Stimulated activated CD8-positive, alpha-beta memory T cell treated with anti-CD3 and anti-CD28 coated beads, Interleukin-15, amount 100 ng/mL, for 1 hour (primary cell): ENCODE measurements at places on chromosomes 6 and 20.

GRCh38 chr6:133157995-133158394 is 83.2 kb upstream of the EYA4 start:
- DNase-seq, result no peak

GRCh38 chr6:12092762-12093161 is 80.7 kb downstream of the HIVEP1 start:
- DNase-seq, result no peak

DNA sequence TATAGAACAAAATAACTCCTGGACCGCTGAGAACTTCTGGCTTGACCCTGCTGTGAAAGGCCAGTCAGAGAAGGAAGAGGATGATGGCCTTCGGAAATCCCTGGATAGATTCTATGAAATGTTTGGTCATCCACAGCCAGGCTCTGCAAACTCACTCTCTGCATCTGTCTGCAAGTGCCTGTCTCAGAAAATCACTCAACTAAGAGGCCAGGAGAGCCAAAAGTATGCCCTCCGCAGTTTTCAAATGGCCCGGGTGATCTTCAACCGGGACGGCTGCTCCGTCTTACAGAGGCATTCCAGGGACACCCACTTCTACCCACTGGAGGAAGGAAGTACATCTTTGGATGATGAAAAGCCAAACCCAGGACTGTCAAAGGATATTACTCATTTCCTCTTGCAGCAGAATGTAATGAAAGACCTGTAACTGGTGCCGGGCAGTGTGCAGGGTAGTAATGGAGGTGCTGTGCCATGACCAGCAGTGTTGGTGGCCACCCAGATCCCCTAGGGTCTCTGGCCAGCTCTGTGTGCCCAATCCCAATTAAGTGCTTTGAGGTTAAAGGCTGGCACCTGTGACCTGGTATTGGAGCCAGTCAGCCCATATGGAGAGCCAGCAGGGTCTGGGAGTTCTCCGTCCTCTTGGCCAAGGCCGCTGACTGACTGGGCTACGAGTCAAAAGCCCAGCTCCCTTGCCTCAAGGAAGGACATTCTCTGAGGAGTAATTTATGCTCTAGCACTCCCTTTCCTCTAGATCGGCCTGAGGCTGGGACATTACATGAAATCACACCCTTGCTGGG is 87.1 kb downstream of the TRMT6 start:
- DNase-seq, result no peak

DNA sequence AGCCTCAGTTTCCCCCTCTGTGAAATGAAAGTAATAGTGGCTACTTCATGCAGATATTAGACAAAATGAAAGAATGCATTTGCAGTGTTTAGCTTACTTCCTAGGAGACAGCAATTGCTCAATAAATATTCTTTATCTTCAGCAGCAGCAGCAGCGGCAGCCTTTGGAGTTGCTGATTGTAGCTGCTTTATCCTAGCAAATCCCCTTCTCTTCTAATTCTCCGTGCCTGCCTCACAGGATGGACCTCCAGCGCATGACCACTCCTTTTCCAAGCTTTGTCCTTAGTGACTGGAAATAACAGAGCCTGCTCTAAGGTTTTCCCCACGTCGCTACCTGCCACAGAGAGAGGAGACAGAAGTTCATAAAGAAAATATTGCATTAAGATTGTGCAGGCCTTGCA is 279.8 kb downstream of the TSHZ2 start:
- no peak for DNase-seq
